ENCODE measurements at places on chromosomes 6 and 20. TPM values are rescaled to one million over a fixed set of nuclear protein-coding genes. Genes with fewer than 3 reads are reported as not detected.

Gene TMEM151B
- polyA plus RNA-seq, result not detected

Gene ZKSCAN3
- polyA plus RNA-seq, result 3.7 TPM

DNA sequence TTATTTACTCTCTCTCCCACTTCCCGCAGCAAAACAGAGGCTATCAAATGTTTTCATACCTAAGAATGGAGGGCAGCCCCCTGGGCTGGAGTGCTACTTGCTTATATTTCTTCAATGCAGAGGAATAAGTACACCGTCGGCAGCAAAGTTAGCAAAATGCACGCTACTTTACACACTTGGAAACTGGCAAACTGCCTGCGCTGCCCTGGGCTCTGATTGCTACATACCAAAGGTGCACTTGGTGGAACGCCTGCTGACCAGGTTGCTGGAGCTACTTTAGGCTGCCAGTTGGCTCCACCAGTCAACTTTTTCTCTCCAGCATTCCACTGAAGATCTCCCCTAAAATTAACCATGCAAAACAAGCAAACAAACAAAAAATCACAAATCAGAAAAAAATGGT lies 62.4 kb downstream of the PRSS35 start:
- no peak for DNase-seq

DNA sequence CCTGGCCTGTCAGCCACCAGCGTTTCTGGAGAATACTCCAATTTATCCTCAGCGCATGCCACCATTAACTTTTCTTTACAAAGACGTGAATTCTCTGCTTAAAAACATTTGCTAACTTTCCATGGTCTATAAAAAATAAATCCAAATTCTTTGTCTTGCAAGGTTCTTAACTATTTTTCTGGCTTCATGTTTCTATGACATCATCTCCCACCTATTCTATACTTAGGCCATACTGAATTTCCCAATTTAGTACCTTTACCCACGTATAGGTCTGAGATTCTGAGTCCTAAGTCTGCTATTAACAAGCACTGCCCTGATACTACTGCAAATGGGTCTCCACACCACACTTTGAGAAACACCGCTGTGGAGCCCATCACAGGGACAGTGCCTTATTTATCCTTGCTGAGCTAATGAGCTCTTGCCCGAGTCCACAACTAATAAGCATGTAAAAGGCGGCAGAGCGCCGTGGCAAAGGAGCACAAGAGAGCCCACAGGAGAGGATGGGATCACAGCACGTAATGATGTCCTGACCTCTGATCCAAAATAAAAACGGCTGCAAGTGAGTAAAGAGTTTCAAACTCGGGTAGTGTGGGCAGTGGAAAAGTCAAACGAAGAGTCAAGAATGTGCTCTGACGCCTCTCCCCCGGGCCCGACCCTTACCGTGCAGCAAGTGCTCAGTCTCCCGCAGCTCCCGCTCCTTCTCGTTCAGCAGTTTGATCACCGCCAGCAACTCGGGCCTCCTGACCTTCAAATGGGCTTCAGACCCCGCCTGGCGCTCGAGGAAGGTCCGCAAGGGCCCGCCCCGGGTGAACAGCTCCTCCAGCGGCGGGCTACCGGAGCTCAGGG lies 519 bp downstream of the MTRF1L start:
- DNase-seq, result no peak

- peak; percentile 77 for DNase-seq
Observed at GRCh38 chr6:139540276-139540675, 165.8 kb upstream of the CITED2 start.

- DNase-seq, result no peak
Observed at GRCh38 chr20:19855416-19855815, 97.4 kb downstream of the RIN2 start.

GRCh38 chr6:146489468-146490151 lies 54.0 kb upstream of the RAB32 start:
- no peak for DNase-seq
